Natural killer cell (primary cell): ENCODE measurements at places on chromosomes 3 and 15.
A peak's percentile ranks its signal among the peaks of the same experiment; 100 is the strongest.

GRCh38 chr3:88005066-88005465, 53.7 kb downstream of the CGGBP1 start:
- DNase-seq, result no peak

GRCh38 chr3:62332835-62333244, 40.5 kb downstream of the FEZF2 start:
- DNase-seq, result no peak

GRCh38 chr15:53835309-53835708, 75.8 kb upstream of the WDR72 start:
- no peak for DNase-seq

DNA sequence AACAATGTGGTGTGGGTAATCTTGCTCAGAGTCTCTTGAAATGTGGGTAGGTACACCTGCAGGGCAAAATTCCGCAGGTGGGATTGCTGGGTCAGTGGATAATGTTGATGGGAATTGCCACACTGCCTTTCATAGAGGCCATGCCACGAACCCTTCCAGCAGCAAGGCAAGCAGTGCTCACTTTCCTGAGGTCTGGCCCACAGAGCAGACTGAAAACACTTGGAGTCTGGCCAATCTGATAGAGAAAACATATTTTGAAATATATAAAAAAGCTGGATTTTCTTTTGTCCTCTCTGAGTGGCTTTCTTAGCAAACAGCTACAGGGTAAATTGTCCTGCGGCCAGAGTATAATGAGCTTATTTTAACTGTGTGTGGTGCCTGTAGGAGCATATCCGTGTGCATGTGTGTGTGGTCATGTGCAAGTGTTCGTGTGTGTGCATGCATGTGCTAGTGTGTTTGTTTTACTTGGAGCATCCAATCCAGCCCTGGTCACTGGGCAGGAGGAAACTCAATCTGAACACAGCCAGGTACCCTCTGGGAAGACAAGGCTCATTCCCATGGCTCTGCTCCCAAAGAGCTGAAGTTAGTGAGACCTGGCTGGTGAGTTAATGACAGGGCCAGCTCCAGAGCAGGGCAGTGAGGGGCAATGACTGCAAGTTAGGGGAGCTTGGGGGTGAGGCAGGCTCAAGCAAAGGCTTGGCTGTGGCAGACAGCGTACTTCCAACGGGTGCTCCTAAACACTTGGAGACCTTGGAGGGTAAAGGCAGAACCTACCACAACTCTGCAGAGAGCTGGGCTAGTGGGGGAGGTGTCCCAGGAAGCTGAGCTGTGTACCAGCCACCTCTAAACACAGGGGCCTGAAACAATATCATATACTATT, 91.3 kb downstream of the PLXNA1 start:
- DNase-seq, result no peak

- DNase-seq, result no peak
Measured at GRCh38 chr15:45183511-45183910, 4.3 kb downstream of the SHF start.

DNA sequence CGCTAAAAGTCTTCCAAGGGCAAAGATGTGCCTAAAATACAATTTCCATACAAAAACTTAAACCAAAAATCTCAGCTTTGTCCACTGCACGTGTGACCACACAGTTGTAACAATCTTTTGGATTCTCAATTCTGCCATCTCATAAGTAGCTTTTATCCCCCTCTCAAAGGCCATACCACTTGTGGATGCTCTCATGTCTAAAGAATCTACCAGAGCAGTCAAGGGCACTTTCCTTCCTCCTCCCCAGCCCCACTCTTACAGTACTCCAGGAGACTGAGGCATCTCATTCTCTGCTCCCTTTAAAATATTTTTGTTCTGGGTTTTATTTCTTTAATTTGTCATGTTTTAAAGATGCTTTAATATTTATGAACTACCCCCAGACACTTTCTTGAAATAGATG, 102.3 kb upstream of the PFN2 start:
- no peak for DNase-seq

DNA sequence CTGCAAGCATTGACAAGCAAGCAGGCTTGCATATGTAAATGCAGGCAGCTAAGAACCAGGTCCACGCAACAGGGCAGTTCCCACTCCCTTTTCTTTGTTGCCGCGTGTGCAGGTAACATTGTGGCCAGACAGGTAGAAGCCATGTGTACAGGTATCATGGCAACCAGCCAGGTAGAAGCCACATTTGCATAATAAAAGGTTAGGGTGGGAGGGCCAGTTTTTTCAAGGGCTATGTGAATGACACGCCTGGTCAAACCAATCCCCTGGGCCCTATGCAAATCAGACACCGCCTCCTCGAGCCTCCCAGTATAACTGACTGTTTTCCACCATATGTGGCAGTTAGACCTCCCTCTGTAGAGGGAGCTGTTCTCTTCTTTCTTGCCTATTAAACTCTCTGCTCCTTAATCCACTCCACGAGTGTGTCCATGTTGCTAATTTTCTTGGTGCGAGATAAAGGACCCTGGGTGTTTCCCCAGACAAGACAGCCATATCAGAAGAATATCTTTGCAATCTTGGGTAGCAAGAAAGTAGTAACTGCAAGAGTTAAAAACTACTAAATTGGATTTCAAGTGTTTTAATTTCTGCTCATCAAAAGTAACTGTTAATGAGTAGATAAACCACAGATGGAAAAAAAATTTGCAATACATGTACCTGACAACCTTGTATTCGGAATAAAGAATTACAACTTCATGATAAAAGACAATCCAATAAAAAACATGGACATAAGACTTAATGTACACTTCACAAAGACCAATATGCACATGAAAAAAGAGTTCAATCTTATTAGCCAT, 21.8 kb downstream of the PCOLCE2 start:
- no peak for DNase-seq

GRCh38 chr3:150243466-150243865, 164.6 kb upstream of the TSC22D2 start:
- DNase-seq, result no peak

- DNase-seq, result peak; percentile 8
Measured at GRCh38 chr15:45377609-45378148, 665 bp downstream of the GATM start.

DNA sequence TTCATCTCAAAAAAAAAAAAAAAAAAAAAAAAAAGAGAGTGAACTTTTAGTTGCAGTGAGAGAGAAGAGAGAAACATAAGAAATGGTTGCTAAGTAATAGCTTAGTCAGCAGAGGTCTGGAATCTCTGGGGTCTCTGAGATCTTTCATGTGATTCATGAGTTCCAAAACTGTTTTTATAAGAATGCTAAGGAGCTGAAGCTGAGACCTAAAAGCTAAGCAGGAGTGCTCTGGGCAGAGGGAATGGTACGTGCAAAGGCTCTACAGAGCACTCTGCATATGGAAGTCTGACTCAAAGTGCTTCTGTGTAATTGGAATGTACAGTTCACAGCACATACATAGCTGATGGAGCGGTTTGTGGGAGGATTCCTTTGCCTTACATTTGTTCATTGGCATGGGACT, 66.3 kb upstream of the LRIG1 start:
- no peak for DNase-seq

DNA sequence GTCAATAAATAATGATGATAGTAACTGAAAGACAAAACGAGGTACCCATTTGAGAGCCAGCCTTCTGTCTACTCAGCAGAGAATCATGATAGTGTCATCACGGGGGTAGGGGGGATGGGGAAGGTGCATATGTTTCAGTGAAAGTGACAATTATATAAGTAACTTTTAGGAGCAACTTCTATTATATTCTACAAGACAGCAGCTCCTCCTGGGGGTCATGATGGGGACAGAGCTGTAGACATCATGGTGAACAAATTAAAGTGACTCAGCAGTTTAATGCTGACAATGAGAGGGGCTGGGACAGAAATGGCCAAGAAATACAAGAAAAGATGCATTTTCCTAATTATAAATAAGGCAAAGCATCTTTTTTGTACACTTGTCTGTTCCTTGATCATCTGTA, 11.8 kb downstream of the CAPN3 start:
- DNase-seq, result no peak

GRCh38 chr3:17473761-17474160, 268.7 kb downstream of the TBC1D5 start:
- DNase-seq, result no peak
